Vagina (tissue), 2 donors: ENCODE measurements at places on chromosomes 5 and 9. TPM values are rescaled to one million over a fixed set of nuclear protein-coding genes. Genes with fewer than 3 reads are reported as not detected.

Gene ZNF354B
- total RNA-seq = 17.7 TPM

Gene PPIC
- total RNA-seq = 21.6 TPM

Gene OTP
- not detected for total RNA-seq

Gene NDFIP1
- total RNA-seq = 178 TPM

Gene SAXO1
- not detected for total RNA-seq

Gene CFAP77
- total RNA-seq = not detected

Gene FAT2
- total RNA-seq = 74.9 TPM

Gene DMRT3
- total RNA-seq = not detected

Gene GFPT2
- total RNA-seq = 47.9 TPM

Gene STK32A
- total RNA-seq = 1.5 TPM

Gene C5orf52
- total RNA-seq = not detected

Gene ODF2
- total RNA-seq = 18.9 TPM

Gene TMEFF1
- total RNA-seq = not detected

Gene ADAMTS6
- 1.5 TPM for total RNA-seq

Gene NDUFAF2
- 33.1 TPM for total RNA-seq

Gene RETREG1
- 27.7 TPM for total RNA-seq

Gene TCF7
- total RNA-seq = 1.7 TPM
